ENCODE measurements at places on chromosomes 11 and 22. TPM values are rescaled to one million over a fixed set of nuclear protein-coding genes. Genes with fewer than 3 reads are reported as not detected.
A peak's percentile ranks its signal among the peaks of the same experiment; 100 is the strongest.

The TESMIN gene
- total RNA-seq = 23.9 TPM

GRCh38 chr11:84398017-84398626 lies 1112.0 kb upstream of the CCDC90B start:
- no peak for DNase-seq

DNA sequence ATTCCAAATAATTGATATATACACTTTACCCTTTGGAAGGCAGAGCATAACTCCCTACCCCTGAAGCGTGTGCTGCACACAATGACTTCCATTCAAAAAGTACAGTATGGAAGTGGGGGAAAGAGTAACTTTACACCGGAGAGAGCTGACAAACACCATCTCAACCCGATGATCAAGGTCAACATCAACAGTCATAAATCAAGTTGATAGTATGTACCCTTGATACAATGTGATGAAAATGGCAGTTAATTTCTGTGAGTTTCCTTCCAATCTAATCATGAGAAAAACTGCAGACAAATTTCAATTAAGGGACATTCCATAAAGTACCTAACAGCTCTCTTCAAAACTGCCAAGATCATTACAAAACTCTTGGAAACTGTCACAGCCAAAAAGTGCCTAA lies 6.0 kb upstream of the DEUP1 start:
- no peak for DNase-seq

DNA sequence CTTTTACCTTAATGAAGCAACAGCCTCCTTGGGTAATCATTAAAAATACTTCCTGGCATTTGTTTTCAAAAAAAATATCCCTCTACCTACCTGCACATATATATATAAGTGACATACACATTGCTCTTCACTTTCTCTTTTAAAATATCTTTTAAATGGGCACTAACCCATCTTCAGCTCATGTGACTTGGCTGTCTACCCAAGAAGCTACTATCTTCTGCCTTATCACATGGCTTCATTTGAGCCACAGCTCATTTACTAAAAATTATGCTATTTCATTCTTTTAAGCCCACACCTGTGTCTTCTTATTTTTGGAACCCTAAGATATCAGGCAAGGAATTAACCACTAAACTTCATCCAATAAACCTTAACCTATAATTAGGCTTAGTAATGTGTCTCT lies 37.0 kb upstream of the SOX6 start:
- DNase-seq = no peak

GRCh38 chr11:34168642-34169420 lies 63.4 kb downstream of the NAT10 start:
- no peak for DNase-seq

The USH1C gene
- total RNA-seq = not detected

The ROM1 gene
- total RNA-seq = 7.0 TPM

DNA sequence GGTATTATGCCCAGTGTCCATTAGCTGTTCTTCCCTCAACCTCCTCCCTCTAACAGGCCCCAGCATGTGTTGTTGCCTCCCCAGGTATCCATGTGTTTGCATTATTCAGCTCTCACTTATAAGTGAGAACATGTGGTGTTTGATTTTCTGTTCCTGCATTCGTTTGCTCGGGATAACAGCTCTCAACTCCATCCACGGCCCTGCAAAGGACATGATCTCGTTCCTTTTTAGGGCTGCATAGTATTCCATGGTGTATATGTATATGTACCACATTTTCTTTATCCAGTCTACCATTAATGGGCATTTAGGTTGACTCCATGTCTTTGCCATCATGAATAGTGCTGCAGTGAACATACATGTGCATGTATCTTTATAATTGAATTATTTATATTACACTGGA lies 82.8 kb downstream of the PRMT3 start:
- no peak for DNase-seq

The PRPF19 gene
- total RNA-seq = 135 TPM

- DNase-seq = no peak
These were observed 189.5 kb downstream of the FAM76B start for GRCh38 chr11:95599959-95600586.

The PEX26 gene
- total RNA-seq = 30.0 TPM

DNA sequence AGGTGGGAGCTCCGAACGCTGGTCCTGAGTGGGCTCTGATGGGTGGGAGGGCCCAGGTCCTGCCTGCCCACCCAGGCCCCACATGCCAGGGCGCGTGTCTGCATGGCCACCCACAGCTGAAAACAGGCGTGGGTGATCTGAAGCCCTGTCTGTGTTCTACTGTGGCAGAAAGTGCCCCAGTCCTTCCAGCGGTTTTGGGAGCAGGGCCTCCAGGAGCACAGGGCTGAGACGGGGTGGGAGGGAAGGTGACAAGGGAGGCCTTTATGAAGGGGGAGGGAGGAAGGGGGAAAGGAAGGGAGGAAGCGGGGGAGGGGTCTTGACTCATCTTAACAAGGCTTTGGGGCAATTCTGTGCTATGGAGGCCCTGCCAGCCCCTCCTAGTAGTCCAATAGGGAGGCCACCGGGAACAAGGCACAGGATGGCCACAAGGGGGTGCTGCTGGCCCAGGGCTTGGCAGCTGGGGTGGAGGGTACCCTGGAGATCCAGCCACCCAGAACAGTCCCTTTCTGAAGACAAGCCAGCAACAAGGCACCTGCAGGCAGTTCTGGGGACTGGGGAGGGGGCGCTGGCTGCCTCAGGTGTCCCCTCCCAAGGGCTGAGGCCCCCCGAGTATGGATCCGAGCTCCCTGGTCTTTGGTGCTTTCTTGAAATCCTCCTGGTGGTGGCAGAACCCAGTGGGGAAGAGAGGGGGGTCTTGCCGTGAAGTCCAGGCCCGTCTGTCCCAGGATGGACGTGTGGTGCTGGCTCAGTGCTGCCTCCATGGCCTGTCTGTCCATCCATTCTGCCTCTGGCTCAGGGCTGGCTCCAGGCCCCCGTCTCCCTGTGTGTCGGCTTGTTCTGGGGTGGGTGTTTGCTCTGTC lies 6.3 kb upstream of the FADS3 start:
- DNase-seq = peak; percentile 79

GRCh38 chr11:77147668-77148321 lies 19.7 kb downstream of the MYO7A start:
- no peak for DNase-seq

DNA sequence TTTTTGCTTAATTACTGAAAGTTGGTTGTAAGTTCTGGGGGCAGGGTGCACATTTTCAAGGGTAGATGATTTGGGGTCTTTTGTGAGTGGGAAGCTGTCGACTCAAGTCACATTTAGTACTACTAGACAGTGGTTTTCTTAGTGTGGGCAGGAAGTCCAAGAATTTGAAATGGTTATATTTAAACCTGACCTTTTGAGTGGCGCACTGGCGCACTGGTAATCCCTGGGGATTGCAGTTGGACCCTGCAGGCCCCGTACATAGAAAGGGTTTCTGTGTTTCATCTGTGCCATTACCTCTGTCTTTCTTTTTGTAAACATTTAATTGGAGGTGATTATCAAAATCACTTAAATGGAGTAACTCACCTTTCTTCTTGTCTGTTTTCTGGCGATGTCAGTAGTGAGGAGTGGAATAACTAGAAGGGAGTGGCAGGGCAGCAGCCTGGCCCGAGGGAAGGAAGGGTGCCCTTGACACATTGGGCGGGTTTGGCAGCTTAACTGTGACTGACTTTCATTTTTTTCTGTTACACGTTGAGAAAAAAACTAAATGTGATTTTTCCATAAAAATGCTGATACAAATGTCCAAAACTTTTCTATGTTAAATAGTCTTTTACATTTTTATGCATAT lies 101.8 kb upstream of the GAL start:
- peak; percentile 7 for DNase-seq

DNA sequence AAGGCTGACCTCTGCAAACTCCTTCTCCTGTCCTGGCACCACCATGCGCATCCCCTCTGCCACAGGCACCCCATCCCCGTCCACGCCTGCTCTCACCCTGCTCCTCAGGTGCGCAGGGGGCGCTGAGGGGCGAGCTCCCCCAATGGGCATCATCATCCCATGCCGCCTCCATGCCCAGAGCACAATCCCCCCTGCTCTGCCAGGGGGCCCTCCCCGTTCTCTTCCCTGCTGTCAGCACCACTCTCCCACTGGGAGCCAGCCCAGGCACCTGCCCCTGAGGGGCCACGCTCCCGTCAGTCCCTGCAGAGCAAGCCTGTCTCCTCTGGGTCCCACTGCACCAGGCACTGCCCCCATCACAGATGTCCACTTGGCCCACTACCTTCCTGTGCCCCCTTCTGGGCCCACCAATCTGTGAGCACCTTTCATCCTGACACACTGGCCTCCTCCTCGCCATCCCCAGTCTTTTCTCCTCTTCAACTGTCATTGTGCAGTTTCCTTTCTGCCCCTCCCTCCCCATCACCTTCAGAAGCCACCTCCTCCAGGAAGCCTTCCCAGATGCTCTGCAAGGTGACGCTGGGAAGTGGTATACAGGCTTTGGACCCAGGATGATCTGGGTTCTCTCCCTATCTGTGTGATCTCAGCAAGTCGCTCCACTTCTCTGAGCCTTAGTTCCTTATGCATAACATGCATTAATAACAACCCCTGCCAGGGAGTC lies 62.6 kb downstream of the CYTH4 start:
- no peak for DNase-seq

DNA sequence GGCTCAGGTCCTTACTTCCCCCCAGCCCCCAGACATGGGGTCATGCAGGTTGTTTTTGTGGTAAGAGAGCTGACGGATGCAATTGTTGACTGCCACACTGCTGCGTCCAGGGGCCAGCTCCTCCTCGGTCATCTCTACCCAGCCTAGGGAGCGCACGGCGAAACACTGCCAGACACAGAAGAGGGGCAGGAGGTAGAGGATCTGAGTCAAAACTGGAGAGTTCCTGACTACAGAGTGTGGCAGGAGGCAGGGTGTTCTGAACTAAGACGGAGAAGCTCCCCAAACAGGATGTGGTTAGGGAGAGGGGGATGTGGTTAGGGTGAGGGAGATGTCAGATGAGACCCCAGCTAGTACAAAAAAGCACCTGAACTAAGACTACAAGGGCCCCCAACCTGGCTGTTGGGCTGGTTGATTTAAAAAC lies 12.3 kb downstream of the SMPD1 start:
- no peak for DNase-seq

- no peak for DNase-seq
These were observed 54.9 kb upstream of the LRRC55 start for GRCh38 chr11:57126766-57127400.

DNA sequence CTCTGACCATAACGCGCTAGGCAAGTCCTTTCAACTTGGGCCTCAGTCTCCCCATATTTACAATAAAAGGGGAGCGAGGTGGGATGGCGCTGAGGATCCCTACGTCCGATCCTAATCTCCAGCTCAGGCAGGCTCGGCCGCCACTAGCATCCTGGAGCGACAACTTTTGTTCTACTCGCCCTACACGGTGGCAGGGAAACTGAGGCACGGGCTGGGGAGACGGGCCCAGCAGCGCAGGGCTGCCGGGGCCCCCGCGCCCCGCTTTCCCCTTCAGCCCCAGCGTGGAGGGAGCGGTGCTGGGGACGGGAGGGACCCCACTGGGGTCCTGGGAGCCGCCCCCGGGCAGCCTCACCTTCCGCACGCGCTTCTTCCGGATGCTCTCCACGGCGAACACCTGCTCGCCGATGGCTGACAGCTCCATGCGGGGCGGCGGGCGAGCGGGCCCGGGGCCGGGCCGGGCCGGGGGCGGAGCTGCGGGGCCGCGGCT lies 413 bp downstream of the CBX7 start:
- no peak for DNase-seq

DNA sequence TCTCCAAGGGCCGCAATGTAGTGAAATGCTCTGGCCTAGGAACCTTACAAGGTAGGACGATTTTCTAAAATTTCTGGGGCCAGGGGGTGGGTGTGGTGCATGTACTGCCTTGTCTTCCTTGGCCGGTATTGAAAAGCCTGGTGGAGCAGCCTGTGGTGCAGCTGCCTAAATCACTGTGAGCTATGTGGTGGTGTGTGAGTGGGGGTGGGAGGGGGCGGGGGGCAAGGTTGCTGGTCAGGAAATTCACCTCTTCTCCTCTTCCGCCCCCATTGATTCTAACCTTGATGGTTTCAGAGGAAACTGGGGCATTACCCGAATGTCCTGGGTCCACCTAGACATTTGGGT lies 137.2 kb downstream of the DBX1 start:
- DNase-seq = no peak

DNA sequence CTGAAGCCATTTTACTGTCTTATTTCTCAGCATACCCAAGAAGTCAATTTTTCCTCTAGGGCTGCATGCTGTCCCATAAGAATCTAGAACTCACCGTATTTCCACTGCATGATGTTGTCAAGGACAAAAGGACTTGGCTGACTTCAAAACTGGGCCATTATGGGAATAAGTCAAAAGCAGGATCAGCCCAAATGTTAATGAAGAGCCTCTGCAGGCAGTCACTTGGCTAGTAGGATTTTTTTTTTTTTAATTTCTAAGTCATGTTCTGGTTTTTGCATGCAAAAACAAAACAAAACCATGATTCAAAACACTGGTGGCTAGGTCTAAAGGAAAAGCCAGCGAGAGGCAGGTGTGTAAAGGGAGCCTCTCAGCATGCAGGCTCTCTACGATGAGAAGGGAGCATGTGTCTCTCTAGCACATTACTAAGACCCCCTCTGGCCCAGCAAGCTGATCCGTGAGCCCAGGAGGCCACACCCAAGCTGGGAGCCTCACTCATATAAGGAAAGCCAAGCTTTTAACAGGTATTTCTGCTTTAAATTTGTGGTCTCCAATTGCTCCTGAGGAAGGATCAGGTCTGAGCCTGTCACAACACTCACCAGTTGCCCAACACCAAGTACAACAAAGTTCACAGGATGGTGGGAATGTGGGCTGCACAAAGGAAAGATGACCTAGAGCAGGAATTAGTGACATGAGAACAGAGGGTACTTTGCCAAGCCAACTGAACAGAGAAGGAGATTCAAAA lies 21.4 kb upstream of the STK33 start:
- no peak for DNase-seq

The OR4A16 gene
- total RNA-seq = not detected

DNA sequence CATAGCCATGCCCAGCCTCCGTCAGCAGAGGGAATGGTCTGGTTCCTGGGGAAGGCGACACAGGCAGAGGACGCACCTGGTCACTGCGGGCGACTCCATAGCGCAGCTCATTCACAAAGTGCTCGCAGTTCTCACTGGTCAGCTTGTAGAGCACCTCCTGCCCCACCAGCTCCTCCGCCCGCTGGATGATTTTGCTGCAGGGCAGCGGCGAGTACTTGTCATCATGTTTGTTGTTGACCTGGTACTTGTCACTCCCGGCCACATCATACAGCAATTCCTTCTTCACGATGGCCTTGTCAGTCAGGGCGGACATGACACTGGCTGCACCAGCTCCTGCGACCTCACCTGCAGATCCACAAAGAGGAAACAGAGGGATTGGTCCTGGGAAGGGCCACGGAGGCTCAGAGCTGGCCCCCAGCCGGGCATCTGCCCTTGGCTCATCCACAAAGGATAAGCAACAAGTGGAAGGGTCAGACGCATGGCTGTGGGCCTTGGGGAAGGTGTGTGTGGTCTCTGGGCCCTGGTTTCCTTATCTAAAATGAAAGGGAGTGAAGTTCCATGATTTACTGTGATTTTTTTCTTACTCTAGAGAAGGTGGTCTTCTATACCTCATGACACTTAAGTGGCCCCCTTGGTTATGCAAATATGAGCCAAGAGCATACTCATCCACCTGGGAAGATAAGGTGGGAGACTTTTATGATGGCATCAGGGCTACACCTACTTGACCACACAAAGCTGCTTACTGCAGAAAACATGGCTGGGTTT lies 24.0 kb downstream of the PLAAT3 start:
- DNase-seq = no peak

The SYT9 gene
- total RNA-seq = not detected

- DNase-seq = no peak
These were observed 45.1 kb upstream of the FBXO3 start for GRCh38 chr11:33819278-33820035.
